A673 (cell line): ENCODE measurements at places on chromosomes 5 and 9. TPM values are rescaled to one million over a fixed set of nuclear protein-coding genes. Genes with fewer than 3 reads are reported as not detected.
A peak's percentile ranks its signal among the peaks of the same experiment; 100 is the strongest.

Gene ADRB2
- not detected in 2 replicates for total RNA-seq

Gene SARDH
- total RNA-seq: 0.37 and 1.0 TPM in 2 replicates

Gene GKAP1
- 6.0 and 11.3 TPM in 2 replicates for total RNA-seq

Gene REEP5
- total RNA-seq: 42.8 and 50.5 TPM in 2 replicates

Gene PTGES
- total RNA-seq: 0.80 and 1.4 TPM in 2 replicates

Gene HAND1
- not detected in 2 replicates for total RNA-seq

Gene TEK
- total RNA-seq: not detected in 2 replicates

Gene CSNK1G3
- 42.1 and 43.1 TPM in 2 replicates for total RNA-seq

Gene CDC20B
- not detected in 2 replicates for total RNA-seq

Gene FBXW2
- 63.9 and 68.5 TPM in 2 replicates for total RNA-seq

- H3K4me3 ChIP-seq: no peak overlapping the region
- H3K27me3 ChIP-seq: no peaks in the 10 kb centered on the region
- no peaks in the 10 kb centered on the region for H3K4me1 ChIP-seq
- no peak for DNase-seq
- no peak overlapping the region for H3K27ac ChIP-seq
- H3K36me3 ChIP-seq: no peaks in the 10 kb centered on the region
These were observed 66.8 kb downstream of the RAB3C start for GRCh38 chr5:58649716-58650115.

- no peak for DNase-seq
- no peaks in the 10 kb centered on the region for H3K4me1 ChIP-seq
- no peak overlapping the region for H3K4me3 ChIP-seq
These were observed 1659.9 kb upstream of the C9orf72 start for GRCh38 chr9:29233193-29233592.

GRCh38 chr5:145463634-145464033 is 371.5 kb downstream of the PRELID2 start:
- no peak overlapping the region for H3K27ac ChIP-seq
- no peaks in the 10 kb centered on the region for H3K27me3 ChIP-seq
- H3K4me1 ChIP-seq: no peaks in the 10 kb centered on the region
- H3K36me3 ChIP-seq: no peaks in the 10 kb centered on the region
- no peak for DNase-seq
- no peak overlapping the region for H3K4me3 ChIP-seq

GRCh38 chr5:33300209-33300742 is 140.5 kb upstream of the TARS1 start:
- no peaks in the 10 kb centered on the region for H3K36me3 ChIP-seq
- H3K4me3 ChIP-seq: no peak overlapping the region
- H3K27ac ChIP-seq: no peak overlapping the region
- no peak for DNase-seq

DNA sequence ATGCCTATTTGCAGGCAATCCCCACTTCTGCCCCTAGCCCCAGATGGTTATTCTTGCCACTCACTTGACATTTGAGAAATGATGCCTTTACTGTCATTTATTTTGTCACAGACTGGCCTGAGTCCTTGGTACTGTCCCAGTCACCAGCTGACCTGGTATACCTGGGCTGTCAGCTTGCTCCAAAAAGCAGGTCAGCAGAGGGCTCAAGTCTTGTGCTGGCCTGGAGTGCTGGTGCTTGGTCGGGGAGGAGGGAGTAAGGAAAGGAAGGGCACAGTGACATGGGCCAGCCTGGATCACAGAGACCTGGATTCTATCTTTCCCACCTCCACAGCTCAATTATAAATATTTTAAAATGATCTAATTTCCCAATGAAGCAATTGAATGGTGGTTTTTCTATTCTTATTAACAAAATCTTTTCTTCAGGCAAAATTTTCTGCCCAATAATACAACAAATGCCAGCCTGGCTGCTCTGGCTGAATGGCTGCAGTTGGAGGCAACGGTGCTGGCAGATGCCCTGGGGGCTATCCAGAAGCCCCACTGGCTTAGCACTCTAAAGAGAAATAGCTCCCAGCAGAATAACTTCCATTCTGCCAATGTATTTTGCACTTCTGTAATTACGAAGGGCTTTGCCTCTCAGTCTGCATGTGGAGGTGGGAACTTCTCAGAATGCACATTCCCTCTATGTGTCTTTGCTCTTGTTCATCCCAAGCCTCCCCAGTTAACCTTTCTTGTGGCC is 160.6 kb downstream of the GADD45G start:
- no peaks in the 10 kb centered on the region for H3K27me3 ChIP-seq
- no peaks in the 10 kb centered on the region for H3K36me3 ChIP-seq
- no peaks in the 10 kb centered on the region for H3K4me1 ChIP-seq
- H3K27ac ChIP-seq: no peak overlapping the region
- no peak for DNase-seq

DNA sequence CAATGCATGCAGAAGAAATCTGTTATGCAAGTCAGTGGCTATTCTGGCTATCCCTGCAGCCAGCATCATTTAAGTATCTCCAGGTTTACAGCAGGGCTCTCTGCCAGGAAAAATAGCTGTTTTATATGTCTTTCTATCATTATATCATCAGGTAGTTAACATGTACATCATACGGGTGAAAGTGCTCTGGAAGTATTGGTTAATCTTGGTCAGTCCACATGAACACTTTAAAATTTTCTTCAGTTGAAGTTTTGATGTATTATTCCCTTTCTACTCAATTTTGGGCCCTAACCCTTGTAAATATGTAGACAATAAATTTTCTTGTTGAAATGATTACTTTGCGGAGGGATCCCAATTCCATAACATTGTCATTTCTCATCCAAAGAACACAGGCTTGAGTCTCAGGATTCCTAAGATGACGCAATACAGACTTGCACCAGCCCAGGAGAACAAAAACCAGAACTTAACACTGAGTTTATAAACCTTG is 67.5 kb downstream of the SEMA6A start:
- no peak for DNase-seq
- H3K27ac ChIP-seq: no peak overlapping the region
- H3K27me3 ChIP-seq: no peaks in the 10 kb centered on the region
- no peaks in the 10 kb centered on the region for H3K4me1 ChIP-seq
- H3K4me3 ChIP-seq: no peak overlapping the region
- no peaks in the 10 kb centered on the region for H3K36me3 ChIP-seq

DNA sequence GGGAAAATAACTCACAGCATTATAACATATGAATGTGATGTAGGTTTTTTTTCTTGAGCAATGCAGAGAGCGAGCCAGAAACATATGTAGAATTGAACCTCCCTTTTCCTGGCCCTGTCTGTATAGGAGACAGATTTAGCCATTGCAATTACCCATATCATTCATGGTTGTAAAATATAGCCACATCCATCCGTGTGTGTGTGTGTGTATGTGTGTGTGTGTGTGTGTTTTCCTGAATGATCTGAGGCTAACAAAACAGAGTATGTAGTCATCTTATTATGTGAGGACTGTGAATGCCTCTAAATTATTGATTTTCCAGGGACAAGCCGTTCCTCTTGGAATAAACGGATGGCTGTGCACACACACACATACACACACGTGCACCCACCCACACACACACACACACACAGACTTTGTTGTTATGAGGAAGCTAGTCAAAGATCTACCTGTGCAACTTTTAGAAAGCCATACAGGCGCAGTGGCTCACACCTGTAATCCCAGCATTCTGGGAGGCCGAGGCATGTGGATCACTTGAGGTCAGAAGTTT is 11.7 kb upstream of the DENND1A start:
- peaks cover under 1% of the 10 kb centered on the region for H3K27me3 ChIP-seq
- H3K36me3 ChIP-seq: no peaks in the 10 kb centered on the region
- H3K4me1 ChIP-seq: no peaks in the 10 kb centered on the region
- no peak overlapping the region for H3K27ac ChIP-seq
- H3K4me3 ChIP-seq: no peak overlapping the region

DNA sequence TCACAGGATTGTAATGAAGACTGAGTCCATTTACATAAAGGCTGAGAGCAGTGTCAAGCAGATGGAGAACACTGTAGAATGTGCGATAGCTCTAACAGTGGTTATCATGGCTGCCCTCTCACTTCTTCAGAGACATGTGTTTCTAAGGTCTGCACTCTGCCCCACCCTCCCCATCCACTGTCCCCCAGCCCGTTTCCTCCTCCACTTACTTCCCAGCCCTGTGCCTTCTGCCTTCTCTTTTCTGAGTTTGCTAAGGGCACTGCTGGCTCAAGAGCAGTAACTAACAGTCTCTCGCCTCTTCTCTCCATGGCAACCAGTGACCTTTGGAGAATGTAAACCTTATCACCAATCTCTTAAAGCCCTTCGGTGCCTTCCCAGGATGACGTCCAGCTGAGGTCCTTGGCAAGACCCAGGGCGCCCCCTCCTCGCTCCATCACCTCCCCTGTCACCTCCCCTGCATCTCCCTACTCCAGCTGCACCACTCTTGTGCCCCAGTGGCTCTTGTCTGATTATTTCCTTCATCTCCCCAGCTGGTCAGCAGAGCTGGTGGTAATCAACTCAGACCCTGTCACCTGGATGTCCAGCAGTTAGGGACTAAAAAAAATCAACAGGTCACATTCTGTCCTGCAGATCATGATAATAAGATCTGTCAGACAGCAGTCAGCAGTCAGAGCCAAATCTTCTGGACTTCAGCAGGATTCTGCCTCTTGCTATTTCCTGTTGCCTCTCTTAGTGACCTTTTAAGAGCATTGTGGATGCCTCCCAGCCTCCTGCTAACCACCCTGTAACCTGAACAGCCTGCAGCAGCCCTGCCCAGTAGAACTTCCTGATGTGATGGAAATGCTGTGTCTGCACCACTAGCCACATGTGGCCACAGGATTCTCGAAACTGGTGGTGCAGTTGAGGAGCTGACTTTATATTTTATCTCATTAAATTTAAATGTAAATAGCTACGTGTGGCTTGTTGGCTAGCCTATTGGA is 9.0 kb downstream of the FXN start:
- no peak for DNase-seq
- H3K36me3 ChIP-seq: no peaks in the 10 kb centered on the region
- H3K4me3 ChIP-seq: no peak overlapping the region
- H3K4me1 ChIP-seq: no peaks in the 10 kb centered on the region
- no peaks in the 10 kb centered on the region for H3K27me3 ChIP-seq

DNA sequence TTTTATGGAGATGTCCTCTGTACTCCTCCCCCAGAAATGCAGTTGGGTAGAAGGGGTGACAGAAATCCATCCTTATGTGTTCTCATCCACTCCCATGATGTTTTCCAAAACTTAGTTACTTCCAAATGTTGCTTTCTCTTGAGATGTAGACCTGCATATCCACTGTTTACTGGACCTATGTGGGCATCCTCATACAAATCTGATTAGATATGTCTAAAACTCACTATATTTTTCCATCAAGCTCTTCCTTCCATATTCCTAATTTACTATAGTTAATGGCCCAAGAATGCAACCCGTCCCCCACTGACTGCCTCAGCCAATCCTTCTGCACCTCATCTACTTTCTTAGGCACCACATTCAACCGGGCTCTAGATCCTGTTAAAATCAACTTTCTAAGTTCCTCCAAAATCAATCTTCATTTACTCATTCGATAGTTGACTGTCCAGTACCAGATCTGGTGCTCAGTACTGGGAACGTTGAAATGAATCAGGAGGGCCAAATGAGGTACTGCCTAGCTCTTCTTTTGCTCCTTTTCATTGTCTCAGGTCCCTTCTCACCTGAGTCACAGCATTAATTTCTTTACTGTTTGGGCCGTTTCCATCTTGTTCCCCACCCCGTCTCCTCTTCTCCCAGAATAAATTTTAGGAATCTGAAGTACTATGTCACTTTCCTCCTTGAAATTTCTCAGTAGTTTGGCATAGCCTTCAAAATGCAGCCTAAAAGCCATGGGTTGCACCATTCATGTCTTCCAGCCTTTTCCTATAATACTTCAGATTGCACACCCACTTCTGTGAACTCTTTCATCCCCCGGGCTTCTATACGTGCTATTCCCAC is 7.9 kb downstream of the PLK2 start:
- H3K4me3 ChIP-seq: no peak overlapping the region
- H3K36me3 ChIP-seq: no peaks in the 10 kb centered on the region
- H3K27ac ChIP-seq: no peak overlapping the region

- no peaks in the 10 kb centered on the region for H3K27me3 ChIP-seq
- H3K36me3 ChIP-seq: no peaks in the 10 kb centered on the region
- DNase-seq: no peak
- H3K27ac ChIP-seq: no peak overlapping the region
- H3K4me1 ChIP-seq: peaks cover 9% of the 10 kb centered on the region
These were observed 276.8 kb downstream of the GAS1 start for GRCh38 chr9:86670536-86670935.

DNA sequence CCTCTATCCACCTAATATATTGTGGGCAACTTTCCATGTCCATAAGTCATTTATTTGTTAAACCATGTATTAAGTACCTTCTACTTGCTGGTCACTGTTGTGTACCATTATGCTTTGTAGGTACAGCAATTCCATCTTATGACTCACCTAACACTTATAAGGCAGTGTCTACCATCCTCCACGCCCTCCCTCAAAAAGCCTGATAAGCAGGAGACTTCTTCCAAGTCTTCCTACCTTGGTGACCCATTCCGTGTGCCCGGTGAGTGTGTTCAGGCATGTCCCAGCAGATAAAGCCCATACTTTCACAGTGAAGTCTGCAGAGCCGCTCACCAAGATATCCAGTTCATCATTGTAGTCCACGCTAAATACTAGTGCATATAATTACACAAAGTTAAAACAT is 17.4 kb downstream of the FBXW2 start:
- no peak overlapping the region for H3K27ac ChIP-seq
- H3K27me3 ChIP-seq: no peaks in the 10 kb centered on the region
- DNase-seq: no peak
- no peaks in the 10 kb centered on the region for H3K4me1 ChIP-seq
- H3K36me3 ChIP-seq: peaks cover 45% of the 10 kb centered on the region

- no peaks in the 10 kb centered on the region for H3K27me3 ChIP-seq
- no peak for DNase-seq
- no peak overlapping the region for H3K27ac ChIP-seq
- peaks cover 6% of the 10 kb centered on the region for H3K4me1 ChIP-seq
- H3K4me3 ChIP-seq: no peak overlapping the region
These were observed 18.6 kb upstream of the CFAP95 start for GRCh38 chr9:69801989-69802388.

GRCh38 chr9:114570742-114571141 is 16.8 kb upstream of the ATP6V1G1 start:
- no peaks in the 10 kb centered on the region for H3K36me3 ChIP-seq
- no peak overlapping the region for H3K27ac ChIP-seq
- no peaks in the 10 kb centered on the region for H3K4me1 ChIP-seq
- no peak for DNase-seq

DNA sequence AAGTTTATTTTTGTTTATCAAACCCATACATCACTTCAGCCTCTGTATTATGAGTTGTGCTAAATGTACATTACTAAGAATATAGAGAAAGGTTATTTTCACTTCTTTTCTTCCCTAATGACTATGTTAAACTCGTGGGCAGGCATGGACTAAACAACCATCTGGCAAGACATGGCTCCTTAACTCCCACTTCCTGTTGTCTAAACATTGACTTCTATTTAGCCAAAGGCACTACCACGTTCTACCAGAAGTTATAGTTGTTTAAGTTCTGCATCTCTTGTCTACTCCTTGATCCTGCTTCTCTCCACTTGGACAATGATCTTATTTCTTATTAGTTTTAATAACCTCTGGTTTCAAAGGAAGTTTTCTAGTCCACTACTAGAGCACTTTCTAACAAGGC is 136.1 kb downstream of the MACIR start:
- H3K27me3 ChIP-seq: no peaks in the 10 kb centered on the region
- H3K36me3 ChIP-seq: no peaks in the 10 kb centered on the region
- no peak overlapping the region for H3K27ac ChIP-seq
- H3K4me1 ChIP-seq: peaks cover 26% of the 10 kb centered on the region
- peak; percentile 14 for DNase-seq
